Activated naive CD8-positive, alpha-beta T cell treated with anti-CD3 and anti-CD28 coated beads for 36 hours (primary cell): ENCODE measurements at places on chromosomes 13 and 19. TPM values are rescaled to one million over a fixed set of nuclear protein-coding genes. Genes with fewer than 3 reads are reported as not detected.

DNA sequence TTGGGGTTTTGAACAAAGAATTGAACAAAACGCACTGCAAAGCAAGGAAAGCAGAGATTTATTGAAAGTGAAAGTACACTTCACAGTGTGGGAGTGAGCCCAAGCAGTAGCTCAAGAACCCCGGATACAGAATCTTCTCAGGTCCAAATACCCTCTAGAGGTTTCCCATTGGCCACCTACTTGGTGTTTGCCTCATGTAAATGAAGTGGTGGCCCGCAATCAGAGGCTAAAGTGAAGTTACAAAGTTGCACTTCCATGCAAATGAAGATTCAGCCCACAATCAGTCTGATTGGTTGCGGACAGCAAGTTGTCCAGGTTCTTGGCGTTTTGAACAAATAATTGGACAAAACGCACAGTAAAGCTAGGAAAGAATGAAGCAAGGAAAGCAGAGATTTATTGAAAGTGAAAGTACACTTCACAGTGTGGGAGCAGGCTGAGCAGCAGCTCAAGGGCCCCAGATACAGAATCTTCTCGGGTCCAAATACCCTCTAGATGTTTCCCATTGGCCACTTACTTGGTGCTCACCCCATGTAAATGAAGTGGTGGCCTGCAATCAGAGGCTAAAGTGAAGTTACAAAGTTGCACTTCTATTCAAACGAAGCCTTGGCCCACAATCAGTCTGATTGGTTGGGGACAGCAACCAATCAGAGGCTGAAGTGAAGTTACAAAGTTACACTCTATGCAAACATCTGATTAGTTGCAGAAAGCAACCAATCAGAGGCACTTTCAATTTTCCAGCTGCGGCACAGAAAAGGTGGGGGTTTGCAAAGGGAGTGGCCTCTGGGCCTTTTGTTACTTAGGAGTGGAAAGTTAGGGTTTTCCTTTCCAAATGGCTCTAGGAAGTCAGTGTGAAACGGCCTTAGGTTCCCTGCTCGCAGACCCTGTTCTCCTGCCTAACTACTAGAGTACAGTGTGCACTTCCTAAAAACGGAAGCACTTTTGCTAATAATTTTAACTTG lies 4.8 kb upstream of the TM9SF2 start:
- DNase-seq: peak; percentile 73

PRTN3 gene
- not detected for total RNA-seq

DNA sequence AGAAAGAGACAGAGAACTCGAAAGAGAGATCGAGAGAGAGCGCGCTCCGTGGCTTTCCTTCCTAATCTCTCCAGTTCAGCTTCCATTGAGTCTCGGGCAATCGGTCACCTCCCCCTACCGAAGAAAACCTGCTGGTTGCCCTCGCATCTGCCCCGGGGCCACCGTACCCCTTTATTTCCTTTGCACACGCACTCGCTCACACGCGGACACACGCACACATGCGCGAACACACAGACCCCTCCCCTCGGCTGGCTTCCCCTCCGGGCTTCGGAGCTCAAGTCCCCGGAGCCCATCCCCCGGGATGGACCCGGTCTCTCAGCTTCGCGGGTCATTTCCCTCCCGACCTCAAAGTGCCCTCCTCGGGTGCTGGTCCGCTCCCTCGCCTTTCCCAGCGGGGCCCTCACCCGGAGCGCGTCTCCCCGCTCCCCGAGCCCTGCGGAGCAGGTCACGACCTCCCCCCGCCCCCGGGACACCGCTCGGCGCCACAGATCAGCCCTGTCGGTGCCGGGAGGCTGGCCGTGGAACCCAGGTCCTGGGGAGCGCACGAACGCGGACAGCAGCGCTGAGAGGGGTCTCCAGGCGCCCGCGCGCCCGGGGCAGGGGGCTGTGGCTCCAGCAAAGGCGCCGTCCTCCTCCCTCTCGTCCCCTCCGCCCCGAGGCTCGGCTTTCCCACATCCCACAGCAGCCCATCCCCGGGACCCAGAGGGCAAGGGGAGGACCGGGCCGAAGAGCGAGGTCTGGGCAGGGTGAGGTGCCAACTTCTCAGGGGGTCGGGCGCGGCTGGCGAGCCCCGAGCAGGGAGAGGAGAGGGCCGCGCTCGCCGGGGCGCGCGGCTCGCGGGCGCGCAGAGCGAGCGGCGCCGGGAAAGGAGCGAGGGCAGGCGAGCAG lies 1.8 kb downstream of the DACH1 start:
- DNase-seq: peak; percentile 3

PPP6R1 gene
- total RNA-seq: 226 TPM

DNA sequence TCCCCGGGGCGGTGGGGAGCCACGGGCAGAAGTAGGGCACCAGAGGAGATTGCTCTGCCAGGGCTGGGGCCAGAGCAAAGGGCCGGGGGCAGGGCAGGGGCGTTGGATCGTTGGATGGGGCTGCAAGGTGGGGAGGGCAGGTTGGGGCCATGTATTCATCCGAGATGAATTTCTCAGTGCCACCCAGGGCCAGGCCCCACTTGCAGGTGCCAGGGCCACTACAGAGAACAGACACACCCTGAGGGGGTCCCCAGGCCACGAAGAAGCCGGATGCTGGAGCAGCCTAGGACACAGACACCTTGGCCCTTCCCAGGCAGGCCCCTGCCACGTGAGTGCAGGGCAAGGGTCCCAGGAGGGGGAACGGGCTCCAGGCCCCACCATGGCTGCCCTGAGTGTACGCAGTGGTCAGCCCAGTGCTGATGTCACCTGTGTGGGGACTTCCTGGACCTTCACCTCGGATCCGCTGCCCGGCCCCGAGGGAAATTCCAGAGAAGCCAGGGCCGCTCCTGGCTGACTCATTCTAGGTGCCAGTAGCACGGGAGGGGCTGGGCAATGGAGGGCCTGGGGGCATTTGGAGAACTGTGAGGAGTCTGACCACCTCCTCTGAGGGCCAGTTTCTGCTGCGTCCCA lies 9.6 kb upstream of the SBNO2 start:
- no peak for DNase-seq

SLC6A16 gene
- 0.86 TPM for total RNA-seq

- DNase-seq: no peak
Measured at GRCh38 chr19:19407633-19407930, 2.1 kb downstream of the GATAD2A start.

DNA sequence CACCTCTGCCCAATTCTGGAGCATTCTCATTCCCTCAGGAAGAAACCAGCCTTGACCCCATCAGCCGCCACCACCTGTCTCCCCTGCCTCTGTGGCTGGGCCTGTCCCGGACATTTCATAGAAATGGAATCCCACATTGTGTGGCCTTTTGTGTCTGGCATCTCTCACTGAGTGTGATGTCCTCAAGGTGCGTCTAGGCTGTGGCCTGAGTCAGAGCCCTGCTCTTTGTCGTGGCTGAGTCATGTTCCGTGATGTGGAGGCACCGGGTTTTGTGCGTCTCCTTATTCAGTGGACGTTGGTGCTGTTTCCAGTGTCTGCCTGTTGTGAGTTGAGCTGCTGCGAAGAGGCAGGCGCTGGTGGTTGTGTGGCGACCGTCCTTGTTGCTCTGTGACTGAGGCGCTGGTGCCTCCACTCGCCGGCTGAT lies 3.5 kb downstream of the FZR1 start:
- DNase-seq: peak; percentile 32

MRPL57 gene
- total RNA-seq: 26.8 TPM

- DNase-seq: no peak
Measured at GRCh38 chr13:48761256-48761655, 107.5 kb downstream of the CYSLTR2 start.

DNA sequence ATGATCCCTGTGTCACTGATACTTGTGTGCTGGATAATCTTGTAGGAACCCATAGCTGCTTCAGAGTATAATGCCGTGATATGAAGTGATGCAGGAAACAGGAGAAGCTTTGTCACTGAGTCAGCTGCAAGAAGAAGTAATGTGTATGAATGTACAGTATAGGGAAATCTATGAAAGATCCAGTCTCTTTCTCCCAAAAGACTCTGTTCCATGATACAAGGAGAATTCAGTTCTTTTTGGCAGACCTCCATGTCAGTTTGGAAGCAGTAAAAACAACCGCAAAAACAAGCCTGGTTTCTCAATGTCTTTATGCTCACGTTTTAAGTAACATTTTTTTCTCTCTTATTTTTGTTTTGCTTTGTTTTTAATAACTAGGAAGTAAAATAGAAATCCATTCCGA lies 33.9 kb downstream of the PCDH17 start:
- DNase-seq: no peak

DNA sequence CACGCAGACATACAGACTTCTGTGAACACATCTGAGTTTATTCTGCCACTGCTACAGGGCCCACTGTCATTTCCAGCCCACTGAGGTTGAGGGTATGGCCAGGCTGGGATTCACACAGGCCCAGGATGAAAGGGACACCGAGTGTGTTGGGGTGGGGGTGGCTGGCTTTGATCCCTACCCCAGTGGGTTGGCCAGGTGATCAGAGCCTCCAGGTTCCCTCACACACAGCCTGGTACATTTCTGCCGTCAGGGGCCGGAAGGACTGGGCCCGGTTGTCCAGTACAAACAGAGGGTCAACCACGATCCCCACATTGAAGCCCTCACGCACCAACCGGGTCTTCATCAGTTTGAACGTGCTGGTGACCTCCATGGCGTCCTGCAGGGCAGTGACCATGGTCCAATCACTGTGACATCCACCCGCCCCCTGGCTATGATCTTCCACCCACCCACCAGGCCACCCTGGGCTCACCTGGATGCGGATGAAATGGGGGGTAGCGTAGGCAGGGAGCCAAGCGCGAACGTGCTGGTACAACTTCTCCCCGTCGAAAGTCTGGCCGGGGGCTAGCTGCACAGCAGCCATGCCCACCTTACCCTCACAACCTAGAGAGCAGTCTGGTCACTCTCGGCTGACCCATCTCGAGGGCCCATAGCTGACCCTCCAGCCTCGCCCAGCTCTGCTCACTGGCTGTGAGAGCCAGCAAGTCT lies 13.3 kb downstream of the SLC27A5 start:
- DNase-seq: no peak

GRCh38 chr13:102598061-102598460 lies 1.3 kb downstream of the TPP2 start:
- DNase-seq: no peak

- no peak for DNase-seq
Measured at GRCh38 chr13:72412481-72412880, 314.9 kb downstream of the MZT1 start.

DNA sequence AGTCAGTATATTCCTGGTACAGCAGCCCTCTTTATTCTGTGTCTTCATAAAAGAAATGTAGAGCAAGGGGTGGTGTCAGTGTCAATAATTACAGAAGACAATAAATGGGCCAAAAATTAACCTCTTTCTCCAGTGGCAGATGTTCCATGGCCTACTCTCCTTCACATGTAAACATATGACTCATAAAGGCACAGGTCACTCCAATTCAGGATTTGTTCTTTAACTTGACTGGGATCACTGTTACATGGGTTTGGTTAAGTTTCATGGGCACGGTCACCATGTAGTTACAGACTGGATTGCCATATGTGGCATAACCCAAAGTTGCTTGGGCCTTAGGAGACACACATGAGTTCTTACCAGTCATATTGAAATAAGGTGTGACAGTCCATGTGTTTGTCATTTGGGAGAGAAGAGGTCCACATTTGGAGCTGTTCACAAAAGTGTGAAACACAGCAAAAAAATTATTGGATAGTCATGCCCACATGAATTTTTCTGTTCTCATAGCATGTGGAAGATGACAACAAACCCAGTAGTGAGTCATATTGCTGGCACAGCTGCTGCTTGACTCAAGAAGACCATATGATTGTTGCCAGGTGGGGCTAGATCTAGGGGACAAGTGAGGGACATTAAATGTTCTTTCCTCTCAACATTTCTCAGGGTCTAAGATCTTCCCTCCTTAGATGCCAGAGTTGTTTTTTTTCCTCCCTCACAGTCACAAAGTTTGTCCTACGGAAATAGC lies 68.1 kb upstream of the HTR2A start:
- no peak for DNase-seq

DNA sequence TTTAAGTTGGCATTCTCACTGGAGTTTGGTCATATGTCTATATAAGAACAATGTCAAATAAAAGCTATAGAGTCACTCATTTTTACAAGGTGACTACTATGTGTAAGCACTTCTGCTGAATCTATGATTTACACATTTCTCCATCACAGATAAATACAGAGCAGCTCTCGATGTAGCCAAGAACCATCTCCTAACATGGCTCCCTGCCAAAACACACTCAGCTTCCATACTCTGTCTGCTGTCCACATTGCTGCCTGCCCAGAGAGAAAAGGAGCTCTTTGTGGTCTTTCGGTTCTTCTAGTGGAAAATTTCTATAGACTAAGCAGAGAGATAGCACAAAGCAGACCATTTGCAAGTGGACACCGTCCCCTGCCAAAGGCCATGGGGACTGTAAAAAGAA lies 190.9 kb upstream of the KLF12 start:
- no peak for DNase-seq

- DNase-seq: no peak
Measured at GRCh38 chr13:110334841-110335490, 27.9 kb downstream of the COL4A2 start.
